T follicular helper cell (primary cell): ENCODE measurements at places on chromosomes 5 and 9.

GRCh38 chr9:14173713-14174112 lies 140.2 kb downstream of the NFIB start:
- DNase-seq, result no peak

- no peak for DNase-seq
Observed at GRCh38 chr5:38483805-38484398, 72.5 kb downstream of the LIFR start.

DNA sequence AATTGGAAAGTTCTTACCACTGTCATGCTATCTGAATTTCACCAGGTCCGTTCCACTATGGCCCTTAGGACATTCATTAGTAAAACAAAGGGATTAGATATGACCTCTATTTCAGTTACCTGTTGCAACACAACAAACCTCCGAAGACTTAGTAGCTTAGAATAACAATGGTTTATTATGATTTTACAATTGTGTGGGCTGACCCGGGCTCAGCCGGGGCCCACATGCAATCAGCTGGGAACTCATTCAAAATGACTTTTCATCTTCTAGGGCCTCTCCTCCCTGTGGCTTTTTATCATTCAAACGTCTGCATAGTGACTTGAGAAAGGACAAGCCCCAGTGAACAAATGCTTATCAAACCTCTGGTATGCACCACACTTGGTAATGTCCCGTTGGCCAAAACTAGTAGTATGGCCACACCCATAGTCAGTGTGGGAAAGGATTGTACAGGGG lies 2.3 kb upstream of the FBXW11 start:
- no peak for DNase-seq

DNA sequence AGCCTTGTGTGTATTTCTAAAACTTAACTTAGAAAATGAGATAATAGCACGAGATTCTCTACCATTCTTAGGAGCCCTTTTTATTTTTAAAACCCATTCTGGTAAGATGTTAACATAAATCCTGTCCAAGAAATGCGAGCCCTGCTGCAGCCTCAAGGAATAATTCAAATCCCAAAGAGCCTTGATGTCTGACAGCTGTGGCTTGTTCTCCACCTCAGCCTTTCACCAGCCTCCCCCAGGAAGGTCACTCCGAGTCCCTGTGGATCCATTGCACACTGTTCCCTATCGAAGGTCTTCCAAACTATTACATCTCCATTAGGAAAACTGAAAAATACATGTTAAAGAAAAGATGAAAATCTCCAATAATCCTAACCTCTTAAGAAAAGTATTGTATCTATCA lies 98.5 kb upstream of the S1PR3 start:
- DNase-seq, result no peak

- DNase-seq, result no peak
Observed at GRCh38 chr5:168591302-168592013, 12.3 kb upstream of the PANK3 start.

GRCh38 chr5:77152441-77152840 lies 58.0 kb upstream of the PDE8B start:
- DNase-seq, result no peak

DNA sequence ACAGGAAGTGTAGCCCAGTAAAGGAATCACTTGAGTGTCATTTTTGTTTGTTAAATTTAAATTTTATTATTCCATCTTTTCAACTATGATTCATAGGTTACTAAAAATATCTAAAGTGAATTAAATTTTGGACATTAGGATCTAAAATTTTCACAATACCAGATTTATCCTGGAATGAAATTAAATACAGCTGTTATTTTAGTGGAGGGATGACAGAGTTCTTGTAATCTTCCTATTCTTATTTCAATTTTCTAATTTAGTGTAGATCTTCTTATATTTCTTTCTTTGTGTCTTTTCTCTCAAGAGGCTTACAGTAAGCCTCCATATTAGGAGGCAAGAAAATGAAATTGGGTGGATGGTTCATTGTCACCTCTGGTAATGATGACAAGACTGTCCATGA lies 167.9 kb upstream of the TNC start:
- no peak for DNase-seq

DNA sequence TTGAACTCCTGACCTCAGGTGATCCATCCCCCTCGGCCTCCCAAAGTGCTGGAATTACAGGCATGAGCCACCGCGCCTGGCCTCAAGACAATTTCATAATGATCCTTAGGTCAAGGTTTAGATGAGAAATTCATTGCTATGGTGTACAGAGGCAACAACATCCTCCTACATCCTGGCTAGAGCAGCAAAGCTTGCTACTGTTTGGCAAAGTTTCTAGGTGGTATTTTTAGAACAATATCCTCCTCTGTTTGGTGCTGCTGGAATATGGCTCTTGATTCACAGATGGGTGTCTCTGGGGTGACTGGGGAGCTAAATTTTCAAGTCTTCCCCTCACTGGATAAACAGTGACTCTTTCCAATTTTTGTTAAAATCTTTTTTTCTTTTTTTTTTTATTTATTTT lies 30.6 kb downstream of the CRHBP start:
- no peak for DNase-seq

DNA sequence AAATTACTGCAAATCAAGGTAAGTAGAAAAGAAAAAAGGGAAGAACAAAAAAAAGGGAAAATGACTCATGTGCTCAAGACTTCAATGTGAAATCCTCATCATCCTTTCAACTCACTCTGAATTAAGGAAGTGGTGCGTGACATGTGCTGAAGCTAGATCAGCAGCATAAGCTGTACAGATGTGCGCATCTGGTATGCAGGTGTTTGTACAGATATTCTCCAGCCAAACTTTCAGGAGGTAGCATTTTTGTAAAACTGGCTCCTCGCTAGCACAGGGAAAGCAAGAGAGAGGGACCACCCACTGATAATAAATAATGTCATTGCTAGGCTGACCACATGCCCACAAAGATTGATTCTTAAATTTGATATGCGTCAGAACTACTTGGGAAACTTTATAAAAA lies 253.9 kb upstream of the RGMB start:
- DNase-seq, result no peak

DNA sequence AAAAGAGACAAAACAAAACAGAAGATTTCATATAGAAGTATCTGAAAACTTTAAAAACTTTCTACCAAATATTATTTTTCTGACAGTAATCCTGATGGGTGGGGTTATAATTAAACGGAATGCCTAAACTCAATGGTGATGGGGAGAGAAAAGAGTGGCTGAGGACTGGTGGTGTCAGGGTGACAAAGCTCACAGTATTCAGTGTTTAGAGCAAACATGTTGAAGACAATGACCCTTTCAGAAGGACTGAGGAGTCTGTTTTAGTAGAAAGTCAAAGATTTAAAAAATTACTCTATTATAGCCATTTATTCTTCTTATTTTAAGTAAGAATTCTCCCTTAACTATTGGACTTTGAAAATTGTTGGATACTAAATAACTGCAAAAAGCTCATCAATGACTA lies 1144.0 kb downstream of the TAF11L14 start:
- no peak for DNase-seq

DNA sequence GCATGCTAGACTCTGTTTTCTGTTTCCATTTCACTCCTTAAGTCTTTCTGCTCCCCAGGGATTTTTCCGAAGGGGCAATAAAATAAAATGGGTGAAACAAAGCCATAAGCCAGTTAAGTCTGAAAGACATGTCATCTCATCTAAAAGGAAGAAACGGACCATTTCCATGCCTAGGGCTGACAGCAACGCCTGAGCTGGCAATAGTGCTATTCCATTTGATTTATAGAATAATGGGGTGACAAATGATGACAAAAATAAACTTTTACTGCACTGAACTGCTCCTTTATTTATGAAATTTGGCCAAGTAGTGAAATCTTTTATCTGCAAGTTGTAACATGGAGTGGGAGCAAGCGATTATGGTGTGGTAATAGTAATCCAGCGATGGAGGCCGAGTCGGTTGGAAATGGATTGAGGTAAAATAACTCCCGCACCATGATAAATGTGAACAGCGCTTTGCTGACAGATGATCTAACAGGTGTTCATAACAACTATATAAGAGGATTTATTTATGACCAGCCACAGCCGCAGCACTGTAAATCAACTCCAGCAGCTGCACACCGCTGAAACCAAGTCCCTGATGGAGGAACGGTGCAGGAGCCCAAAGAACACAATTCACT lies 219.8 kb upstream of the TBCA start:
- DNase-seq, result no peak
